Epithelial cell of alveolus of lung (primary cell): ENCODE measurements at places on chromosomes 3 and 15. TPM values are rescaled to one million over a fixed set of nuclear protein-coding genes. Genes with fewer than 3 reads are reported as not detected.

Gene EFCAB12
- total RNA-seq, result 4.8 TPM in 1 of 2 replicates, not detected in the other

Gene HRG
- total RNA-seq, result not detected in 2 replicates

Gene SLC7A14
- under 0.01 and 2.5 TPM in 2 replicates for total RNA-seq

Gene PXYLP1
- total RNA-seq, result 10.3 and 11.2 TPM in 2 replicates

Gene FAM81A
- 0.08 and 0.65 TPM in 2 replicates for total RNA-seq

Gene DIPK2A
- total RNA-seq, result 26.1 and 28.3 TPM in 2 replicates

Gene GOLGA8T
- total RNA-seq, result not detected in 2 replicates

Gene TRIM69
- 8.5 and 15.9 TPM in 2 replicates for total RNA-seq

Gene GOLGA6L2
- not detected in 2 replicates for total RNA-seq

Gene CNTN6
- under 0.01 TPM in 1 of 2 replicates, not detected in the other for total RNA-seq

Gene CCR9
- not detected in 2 replicates for total RNA-seq
